ENCODE measurements at places on chromosomes 11 and 22.

GRCh38 chr22:46026899-46027210, 49.9 kb upstream of the WNT7B start:
- no peak for DNase-seq

DNA sequence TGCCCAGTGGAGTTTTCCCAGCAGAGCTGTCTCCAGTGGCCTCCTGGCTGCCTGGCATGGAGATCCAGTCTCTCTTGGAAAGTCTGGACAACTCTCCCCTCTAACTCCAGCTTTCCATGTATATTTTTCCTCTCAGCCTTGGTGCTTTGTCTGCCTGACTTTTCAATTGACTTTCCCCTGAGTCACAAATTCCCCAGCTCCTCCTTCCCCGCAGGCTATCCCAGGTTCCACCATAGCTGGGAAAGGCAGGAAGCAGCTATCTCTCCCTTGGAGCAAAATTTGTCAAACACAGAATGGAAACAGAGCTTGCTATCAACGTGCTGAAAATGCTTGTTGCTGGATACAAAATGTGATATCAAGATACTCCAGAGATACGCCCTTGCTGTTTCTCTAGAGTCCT, 384.8 kb downstream of the TMEM135 start:
- DNase-seq: no peak

DNA sequence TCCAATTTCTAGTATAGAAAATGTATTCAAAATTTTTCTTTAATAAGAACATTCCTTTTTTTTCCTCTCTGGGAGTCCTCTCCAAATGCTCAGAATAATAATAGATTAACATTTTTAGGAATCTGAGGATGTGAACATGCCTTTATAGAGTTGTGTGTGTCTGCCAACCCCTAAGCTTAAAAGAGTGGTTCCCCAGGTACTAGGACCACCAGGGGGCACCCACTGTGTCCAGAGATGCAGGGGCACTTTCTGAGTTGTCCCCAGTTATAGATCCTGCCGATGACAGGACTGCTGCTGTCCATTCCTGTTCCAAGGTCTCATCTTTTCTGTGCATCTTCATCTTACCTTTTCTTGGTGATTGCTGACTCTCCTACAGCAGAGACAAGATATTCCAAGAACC, 27.0 kb upstream of the MICAL2 start:
- DNase-seq: no peak

DNA sequence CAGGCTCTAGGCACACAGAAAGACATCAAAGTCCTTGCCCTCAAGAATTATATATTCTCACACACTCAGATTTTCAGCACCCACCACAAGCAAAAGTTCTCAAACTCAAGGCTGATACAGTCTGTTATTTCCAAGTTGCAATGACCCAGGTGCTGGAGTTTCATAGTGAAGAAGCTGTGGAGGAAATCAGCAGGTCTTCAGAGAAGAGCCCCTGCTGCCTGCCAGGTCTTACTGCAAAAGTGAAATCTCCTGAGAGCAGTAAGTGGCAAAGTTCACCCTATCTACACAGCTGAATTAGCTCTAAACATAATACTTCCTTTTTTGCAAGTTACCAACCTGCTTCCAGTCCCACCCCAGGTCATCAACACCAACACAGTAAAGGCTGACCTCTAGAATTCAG, 64.6 kb downstream of the RPL27A start:
- no peak for DNase-seq

GRCh38 chr11:703506-703905, 2.5 kb upstream of the EPS8L2 start:
- DNase-seq: no peak

DNA sequence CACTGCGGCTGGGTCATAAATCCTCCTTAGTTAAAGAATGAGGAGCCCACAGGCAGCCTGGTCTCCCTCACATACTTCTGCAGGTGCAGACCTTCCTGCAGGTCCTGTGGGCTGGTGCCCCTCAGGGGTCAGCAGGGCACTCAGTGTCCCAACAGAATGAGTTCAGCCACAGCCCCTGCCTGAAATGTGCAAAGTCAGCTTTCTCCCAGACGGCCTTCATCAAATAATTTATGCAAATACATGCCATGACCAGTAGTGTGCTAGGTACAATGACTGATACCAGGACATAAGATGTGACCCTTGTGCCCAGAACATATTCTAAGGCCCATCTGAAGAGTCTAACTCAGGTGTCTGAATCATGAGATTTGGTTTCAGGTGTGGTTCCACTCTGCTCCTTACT, 703.4 kb downstream of the TBC1D22A start:
- DNase-seq: no peak

- no peak for DNase-seq
Measured at GRCh38 chr11:32775908-32776307, 18.6 kb downstream of the CCDC73 start.

DNA sequence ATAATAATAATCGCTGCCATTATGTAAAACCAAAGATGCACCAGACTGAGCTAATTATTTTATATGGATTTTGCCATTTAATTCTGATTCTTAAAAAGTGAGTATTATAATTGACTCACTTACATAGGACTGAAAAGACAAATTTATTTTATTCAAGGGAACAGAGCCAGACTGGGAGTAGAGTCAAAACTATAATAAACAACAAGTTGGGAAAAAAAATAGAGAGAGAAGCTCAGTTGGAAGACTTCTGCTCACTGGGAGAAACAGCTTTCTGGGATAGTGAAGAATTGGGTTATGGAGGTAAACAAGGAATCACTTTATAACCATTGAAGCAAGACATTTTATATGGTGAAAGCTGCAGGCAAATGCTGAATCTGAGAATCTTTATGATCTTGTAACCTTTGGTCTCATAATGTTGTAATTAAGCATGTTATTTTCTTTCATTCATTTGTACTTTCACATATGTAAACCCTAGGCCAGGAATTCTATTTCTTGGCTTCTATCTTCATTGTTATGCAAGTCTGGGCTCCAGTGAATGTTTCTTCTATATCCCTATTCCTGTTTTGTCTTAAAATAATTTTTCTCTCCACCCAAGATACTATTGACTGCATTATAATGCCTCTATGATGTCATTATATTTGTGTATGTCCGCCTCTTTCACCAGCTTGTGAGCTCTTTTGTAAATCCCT, 725.3 kb upstream of the CCDC179 start:
- no peak for DNase-seq

- no peak for DNase-seq
Measured at GRCh38 chr11:72238492-72239312, 5.3 kb downstream of the PHOX2A start.

DNA sequence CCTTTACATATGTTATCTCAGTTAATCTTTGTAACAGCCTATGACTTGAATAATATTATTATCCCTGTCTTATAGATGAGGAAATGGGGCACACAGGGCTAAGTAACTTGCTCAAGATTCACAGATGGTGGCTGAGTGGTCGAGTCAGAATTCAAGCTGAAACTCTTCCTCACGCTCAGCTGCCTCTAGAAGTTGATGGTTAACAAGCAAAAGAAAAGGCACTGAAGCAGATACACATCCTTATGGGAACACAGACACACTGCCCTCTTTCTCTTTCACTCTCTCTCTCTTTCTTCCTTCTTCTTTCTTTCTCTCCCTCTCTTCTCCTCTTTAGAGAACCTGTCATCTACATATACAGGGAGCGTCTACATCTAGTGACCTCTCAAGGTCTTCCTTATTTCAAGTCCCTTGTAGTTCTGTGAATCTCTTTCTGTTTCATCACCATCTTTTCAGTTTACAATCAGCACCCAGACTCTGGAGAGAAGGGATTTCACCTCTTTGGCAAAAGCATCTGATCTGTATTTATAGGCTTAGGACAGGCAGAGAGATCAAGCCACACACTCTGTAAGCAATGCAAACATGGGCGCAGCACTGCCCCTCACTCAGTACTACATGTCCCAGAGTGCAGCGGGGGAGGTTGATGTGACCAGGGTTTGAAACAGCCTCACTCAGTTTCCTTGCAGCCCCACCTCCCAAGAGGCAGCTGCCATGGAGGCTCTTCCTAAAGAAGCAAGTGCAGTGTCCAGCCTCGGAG, 75.7 kb downstream of the GRAMD1B start:
- no peak for DNase-seq

DNA sequence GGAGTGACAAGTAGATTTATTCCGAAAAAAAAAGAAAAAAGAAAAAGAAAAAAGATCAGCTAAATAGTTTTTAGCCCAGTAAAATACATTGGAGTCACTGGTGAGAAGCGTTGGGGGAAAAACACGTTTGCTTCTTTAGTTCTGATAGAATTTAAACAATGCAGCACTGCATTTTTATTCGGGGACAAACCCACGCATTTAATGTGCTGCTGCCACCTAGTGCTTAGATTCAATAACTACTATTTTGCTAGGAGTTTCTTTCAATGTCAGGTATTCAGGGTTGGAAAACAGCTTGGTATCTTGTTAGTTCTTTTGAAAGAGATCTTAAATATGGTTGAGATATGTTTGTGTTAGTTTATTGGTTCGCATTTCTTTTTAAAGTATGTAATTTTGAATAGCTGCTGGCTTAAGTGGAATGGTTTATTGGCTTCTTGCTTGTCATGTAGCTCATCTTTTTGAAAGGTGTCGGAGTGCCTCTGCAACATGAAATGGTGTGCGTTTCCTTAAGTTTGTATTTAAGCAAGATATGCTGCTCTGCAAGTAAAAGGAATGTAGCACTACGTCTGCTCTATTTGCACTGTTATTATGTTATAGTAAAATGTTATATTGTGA, 41.9 kb downstream of the SVIP start:
- DNase-seq: peak; percentile 33

DNA sequence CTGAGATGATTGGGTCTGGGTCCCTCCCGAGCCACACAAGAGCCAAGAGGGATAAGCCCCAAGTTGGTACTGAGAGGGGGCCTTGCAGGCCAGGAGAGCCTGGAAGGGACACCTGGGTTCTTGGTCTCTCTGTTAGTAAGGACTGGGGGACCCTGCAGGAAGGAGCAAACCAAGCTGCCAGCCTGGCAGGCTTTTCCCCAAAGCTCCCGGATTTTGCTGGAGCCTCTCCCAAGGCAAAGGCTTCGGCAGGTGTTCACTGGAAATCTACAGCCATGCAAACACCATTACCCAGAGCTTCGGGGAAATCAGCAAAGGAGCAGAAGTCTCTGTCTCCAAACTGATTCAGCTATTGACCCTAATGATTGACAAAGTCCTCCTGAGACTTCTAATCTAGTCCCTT, 527.9 kb downstream of the BUD13 start:
- DNase-seq: no peak

- DNase-seq: no peak
Measured at GRCh38 chr11:17347676-17348075, 3.9 kb upstream of the NCR3LG1 start.

DNA sequence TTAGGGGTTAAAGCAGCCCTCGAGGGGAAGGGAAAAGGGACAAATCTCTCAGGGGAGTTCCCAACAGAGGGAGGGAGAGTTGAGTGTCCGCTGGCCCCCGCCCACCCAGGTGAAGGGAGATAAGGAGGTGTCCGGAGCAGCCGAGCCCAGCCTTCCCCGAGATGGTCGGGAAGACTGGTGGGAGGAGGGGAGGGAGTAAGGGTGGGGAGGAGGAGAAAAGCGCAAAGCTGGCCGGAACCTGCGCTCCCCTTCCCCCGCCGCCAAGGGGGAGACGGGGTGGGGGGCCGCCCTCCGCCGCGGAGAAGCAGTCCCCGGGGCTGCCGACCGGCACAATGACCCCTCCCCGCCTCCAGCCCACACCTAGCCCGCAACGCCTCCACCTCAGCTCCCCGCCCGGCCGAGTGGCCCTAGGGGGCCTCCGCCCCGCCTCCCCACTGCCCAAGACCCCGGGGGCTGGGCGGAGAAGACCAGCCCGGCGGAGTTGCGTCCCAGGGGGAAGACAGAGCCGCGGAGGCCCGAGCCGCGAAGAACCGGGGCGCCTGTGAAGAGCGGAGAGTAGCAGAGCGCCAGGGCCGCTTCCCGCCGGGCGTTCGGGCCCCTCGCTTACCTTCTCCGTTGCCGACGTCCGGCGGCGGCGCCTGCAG, 479 bp downstream of the RSF1 start:
- peak; percentile 15 for DNase-seq

- no peak for DNase-seq
Measured at GRCh38 chr22:50561401-50562358, 1.0 kb downstream of the SYCE3 start.

- no peak for DNase-seq
Measured at GRCh38 chr22:46018859-46019258, 41.9 kb upstream of the WNT7B start.

GRCh38 chr11:111719379-111719778, 46.8 kb downstream of the PPP2R1B start:
- DNase-seq: no peak

All from CD4-positive, alpha-beta T cell treated with Interleukin-6 at 100 ng/mL for 8 hours (primary cell).